ENCODE measurements at places on chromosomes 1 and 21.

DNA sequence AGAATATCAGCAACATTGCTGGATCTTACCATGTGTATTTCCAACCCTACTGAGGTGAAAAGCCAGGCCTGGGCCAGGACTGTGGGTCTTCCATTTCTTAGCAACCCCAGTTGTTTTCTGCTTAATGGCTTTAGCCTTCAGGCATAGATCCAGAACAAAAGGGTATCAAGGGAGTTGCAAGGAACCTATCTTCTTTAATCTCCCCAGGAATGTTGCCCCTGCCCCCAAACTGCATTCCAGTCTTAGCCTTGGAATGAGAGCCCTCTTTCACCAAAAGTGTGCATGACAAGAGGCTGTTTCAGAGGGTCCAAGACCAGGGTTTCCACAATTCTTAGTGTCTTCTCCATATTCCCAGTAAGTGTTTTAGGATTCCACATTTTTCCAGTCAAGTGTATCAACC, 87.9 kb upstream of the SOX13 start:
- DNase-seq: no peak

DNA sequence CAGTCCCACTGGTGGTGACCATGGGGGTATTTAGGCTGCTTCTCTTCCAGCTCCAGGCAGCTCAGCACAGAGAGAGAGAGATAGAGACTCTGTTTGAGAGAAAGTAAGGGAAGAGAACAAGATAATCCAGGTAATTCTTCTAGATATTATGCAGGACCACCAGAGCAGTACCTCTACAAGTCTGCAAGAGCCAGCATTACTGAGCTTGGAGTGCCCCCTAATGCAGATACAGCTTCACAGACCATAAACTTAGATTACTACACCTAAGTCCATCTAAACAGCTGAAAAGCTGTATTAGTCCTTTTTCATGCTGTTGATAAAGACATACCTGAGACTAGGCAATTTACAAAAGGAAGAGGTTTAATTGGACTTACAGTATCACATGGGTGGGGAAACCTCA, 570.3 kb downstream of the LRRIQ3 start:
- no peak for DNase-seq

GRCh38 chr1:40951943-40952743, 27.4 kb upstream of the CTPS1 start:
- peak; percentile 18 for DNase-seq

DNA sequence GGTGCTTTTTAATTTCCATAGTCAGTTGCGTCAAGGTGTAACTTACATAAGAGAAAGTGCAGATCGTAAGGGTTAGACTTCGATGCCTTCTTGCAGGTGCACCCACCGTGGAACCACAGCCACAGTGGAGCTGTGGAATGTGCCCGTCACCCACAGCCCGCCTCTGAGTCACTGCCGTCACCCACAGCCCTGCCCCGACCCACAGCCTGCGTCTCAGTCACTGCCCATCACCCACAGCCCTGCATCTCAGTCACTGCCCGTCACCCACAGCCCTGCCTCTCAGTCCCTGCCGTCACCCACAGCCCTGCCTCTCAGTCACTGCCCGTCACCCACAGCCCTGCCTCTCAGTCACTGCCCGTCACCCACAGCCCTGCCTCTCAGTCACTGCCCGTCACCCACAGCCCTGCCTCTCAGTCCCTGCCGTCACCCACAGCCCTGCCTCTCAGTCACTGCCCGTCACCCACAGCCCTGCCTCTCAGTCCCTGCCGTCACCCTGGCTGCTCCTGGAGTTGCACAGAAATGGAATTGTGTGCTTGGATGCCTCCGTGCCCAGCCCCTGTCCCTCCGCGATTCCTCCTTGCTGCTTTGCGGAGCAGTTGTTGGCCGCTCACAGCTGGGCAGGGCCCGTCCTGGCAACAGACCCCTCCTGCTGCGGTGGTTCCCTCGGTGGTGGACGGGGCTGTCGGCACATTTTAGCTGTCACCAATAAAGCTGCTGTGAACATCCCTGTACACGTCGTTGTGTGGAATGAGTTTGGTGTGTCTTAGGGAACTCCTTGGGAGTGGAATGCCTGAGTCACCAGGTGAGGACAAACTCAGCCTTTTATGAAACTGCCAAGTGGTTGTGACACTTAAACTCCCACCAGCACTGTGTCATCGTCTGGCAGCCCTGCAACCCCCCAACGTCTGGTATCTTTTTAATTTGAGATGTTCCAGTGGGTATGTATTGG, 44.9 kb upstream of the COL6A2 start:
- DNase-seq: peak; percentile 63

- peak; percentile 18 for DNase-seq
These were observed 148.4 kb downstream of the GPATCH2 start for GRCh38 chr1:217482356-217483102.

DNA sequence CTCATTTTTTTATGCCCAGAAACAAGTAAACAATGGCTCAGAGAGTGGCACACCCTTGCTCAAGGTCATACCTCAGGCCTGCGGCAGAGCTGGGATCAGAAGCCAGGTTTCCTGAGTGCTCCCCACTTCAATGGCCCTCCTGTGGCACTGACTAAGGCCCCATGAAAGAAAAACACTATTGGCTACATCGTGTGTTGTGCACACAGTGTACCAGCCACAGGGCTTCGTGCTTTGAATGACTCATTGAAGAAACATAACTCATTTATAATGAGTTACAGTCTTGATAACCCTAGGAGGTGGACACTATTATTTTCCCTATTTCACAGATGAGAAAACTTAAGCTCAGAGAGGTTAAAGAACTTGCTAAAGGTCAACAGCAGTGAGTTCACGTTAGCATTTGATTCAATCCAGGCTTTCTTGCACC, 91.2 kb downstream of the TRABD2B start:
- DNase-seq: no peak

Measured in activated naive CD8-positive, alpha-beta T cell treated with anti-CD3 and anti-CD28 coated beads, Interleukin-2, amount 50 U/mL, for 16 hours (primary cell).